ENCODE measurements at places on chromosomes 16 and 17.

DNA sequence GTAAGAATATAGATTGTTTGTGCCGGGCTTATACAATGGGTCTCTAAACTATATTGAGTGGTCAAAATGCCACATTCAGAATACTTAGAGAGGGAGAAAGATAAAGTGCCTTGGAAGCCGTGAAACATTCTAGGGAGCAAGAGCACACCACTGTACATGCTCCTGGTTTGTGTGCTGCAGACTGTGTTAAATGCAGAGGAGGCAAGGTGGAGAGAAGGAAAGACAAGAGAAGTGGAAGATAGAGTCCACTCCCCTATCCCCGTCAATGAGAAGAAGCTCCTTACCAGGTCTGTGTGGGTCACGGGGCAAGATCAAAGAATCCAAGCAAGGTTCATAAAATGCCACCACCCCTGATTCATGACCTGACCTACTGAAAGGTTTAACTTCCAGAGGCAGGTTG lies 267.1 kb upstream of the TBX2 start:
- no peak for DNase-seq

DNA sequence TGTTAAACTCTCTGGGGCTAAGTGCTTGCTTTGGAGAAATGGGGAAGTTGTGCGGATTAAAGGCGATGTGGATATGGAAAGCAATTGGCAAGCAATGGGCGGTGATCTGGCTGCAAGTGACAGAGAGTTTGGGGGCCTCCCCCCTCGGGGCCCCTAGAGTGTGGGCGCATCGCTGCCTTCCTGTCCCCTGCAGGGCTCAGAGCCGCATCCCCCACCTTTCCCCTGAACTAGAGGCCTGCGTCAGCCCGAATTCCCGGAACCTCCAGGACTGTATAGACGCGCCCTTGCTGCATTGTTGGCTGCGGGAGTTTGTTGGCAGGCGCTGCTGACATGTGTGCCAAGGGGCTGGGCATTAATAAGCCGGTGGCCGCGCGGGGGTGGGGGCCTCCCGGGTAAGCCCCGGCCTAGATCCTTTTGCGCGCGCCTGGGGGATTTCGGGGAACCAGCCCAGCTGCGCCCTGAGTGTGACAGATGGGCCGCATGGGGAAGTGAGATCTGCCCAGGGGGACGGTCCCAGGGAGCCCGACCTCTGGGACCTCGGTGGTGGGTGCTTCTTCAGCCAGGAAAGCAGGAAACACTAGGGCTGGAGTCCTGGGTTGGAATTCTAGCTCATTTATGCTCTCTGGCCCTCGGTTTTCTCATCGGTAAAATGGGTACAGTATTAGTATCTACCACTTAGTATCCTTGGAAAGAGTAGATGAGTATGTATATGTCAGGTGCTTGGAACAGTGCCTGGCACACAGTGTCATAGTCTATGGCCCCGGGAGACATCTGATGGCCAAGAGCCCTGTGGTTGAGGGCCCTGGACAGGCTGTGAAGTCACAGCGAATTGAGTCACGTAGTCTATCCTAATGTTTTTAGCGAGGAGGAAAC lies 1.0 kb downstream of the EEF2K start:
- DNase-seq = no peak

DNA sequence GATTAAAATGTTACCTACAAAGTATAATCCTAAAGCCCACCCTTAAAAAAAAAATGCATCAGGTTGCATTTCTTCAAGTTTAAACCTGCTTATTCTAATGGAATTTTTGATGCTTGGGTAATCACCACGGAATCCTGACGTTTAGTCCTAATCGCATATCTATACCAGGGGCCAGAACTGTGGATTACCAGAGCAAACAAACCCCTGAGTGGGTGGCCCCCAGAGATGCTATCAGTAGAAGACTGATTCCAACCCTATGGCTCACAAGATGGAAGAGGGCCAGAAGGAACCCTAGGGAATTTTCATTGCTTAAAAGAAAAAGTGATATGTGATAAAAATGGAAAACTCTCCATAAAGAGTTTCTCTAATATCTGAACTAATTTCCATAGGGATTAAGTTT lies 152.2 kb upstream of the NOG start:
- DNase-seq = no peak

- DNase-seq = no peak
Measured at GRCh38 chr17:29057361-29057760, 14.4 kb downstream of the PIPOX start.

DNA sequence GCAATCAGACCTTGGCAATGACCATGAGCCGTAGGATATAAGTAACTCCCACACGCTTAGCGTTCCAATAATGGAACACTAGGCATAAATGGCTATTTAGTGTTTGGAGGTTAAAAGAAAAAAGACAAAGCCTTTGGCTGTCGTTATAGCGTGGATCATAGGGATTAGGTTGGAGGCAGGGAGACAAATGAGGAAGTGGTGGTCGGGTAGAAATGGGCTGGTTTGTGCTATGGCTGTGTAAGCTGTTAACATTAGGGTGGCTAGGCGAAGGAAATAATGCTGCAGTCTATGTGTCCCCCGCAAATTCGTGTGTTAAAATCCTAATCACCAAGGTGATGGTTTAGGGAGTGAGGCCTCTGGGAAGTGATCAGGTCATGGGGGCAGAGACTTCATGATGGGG lies 120.4 kb upstream of the IRX6 start:
- DNase-seq = no peak

GRCh38 chr17:67417507-67417906 lies 40.4 kb downstream of the PITPNC1 start:
- DNase-seq = no peak

DNA sequence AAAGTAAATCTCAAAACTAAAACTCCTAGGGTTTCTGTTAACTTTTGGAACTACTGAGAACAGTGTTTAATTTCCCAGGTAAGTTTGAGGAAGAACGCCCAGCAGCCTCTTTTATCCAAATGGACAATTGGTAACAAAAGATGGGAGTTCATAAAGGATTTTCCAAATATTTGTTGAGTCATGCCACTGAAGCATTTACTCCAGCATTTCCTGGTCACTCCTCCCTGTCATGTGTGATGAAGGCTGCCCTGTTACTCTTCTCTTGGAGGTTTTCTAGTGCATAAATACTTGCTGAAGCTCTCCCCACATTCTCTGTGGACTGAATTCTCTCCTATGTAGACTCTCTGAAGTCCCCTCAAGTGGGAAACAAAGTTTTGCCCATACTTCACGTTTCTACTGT lies 16.5 kb downstream of the ZNF75A start:
- DNase-seq = no peak

GRCh38 chr16:79476580-79476979 lies 124.0 kb downstream of the MAF start:
- no peak for DNase-seq

DNA sequence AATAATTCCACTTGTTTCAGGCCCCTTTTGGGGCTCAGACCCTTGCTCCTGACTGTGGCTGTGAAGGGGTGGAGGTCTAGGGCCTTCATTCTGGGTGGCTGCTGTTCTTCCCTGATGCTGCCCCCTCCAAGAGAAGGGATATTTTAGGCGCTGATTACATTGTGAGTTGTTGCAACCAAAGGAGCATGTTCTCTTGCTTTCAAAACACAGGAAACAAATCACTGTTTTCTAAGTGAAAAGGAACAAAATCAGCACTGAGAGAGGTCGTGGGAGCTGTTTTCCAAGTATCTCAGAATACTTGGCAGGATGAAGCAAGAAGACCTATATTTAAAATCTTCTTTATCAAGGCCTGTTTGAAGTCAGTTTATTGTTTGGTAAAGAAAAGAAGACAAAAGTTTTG lies 25.3 kb upstream of the SEC14L1 start:
- no peak for DNase-seq

- no peak for DNase-seq
Measured at GRCh38 chr17:50090971-50091917, 3.9 kb upstream of the PDK2 start.

- DNase-seq = no peak
Measured at GRCh38 chr17:76499267-76499667, 2.0 kb downstream of the RHBDF2 start.

- no peak for DNase-seq
Measured at GRCh38 chr17:7640783-7641182, 9.9 kb upstream of the ATP1B2 start.

DNA sequence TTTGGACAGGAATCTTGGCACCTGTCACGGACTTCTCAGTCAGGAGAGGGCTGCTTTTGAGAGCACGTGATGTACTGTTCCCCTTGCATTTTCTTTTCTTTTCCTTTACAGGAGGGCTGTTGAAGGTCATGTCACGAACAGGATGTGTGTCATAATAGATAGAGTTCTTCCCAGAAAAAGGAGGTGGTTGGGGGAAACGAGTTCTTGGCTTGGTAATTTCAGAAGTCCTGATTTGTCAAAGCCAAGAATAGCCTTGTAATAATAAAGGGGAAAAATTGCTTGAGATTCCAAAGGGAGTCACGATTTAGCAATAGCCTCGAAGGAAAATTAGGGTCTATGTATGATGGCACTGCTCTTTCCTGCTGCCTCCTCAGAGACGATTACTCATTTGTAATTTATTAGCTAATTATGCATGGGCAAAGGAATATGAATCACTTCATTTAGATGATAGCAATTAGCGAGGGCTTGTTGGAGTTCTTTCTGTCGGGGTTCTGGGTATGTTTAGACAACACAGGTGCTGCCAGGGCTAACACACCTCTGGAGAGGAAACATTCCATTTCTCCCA lies 277.7 kb upstream of the N4BP1 start:
- no peak for DNase-seq

DNA sequence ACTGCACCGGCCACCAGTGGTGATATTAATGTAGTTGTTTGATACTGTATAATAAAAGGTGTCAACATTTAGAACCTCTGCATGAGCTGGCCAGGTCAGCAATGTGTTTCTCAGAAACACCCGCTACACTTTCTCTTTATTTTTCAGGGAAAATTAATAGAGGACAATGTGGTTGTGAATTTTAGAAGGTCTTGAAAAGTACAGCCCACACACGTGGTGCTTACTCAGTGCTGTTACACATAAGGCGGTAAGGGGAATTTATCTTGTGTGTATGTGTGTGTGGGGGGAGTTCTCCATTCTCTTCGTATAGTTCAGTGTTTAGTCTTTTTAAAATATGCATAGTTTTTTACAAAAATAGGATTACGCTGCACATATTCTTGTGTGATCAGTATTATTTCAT lies 4.4 kb upstream of the ZFP1 start:
- DNase-seq = no peak

GRCh38 chr17:65913326-65913850 lies 278.5 kb downstream of the CEP112 start:
- DNase-seq = no peak

DNA sequence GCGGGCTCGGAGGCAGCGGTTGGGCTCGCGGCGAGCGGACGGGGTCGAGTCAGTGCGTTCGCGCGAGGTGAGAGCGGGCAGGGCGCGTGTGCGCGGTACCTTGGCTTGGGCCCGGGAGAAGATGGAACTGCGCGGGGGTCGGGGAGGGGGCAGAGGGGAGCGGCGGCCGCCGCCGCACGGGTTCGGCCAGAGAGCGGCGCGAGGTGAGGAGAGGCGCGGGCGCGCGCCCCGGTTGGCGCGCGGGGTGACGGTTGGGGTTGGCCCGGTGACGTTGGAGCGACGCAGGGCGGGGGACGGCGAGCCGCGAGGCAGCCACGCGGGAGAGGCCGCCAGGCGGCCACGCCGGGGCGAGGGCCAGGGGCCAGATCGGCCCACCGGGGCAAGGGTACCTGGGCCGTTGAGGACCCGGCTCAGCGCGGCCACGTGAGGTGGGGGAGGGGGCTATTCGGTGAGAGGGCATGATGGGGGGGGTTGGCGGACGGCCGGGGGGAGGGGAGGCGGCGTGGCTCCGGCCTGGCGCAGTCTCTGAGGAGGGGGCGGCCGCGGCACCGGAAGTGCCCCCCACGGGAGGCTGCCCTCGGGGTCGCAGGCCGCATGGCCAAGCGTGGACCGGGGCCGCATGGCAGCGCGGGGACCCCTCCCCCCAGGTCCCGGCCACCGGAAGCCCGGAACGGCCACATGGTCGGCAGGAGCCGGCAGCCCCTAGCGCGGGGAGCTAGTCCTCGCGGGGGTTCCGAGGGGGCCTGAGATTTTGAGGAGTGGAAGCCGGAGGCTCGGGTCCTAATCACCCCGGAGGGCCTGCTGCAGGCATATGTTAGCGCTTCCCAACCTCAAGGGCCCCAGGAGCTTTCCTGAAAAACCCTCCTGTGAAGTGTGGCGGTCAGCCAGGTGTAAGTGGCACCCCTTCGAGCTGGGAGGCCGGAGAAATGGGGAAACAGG lies 527 bp downstream of the EIF5A start:
- no peak for DNase-seq

DNA sequence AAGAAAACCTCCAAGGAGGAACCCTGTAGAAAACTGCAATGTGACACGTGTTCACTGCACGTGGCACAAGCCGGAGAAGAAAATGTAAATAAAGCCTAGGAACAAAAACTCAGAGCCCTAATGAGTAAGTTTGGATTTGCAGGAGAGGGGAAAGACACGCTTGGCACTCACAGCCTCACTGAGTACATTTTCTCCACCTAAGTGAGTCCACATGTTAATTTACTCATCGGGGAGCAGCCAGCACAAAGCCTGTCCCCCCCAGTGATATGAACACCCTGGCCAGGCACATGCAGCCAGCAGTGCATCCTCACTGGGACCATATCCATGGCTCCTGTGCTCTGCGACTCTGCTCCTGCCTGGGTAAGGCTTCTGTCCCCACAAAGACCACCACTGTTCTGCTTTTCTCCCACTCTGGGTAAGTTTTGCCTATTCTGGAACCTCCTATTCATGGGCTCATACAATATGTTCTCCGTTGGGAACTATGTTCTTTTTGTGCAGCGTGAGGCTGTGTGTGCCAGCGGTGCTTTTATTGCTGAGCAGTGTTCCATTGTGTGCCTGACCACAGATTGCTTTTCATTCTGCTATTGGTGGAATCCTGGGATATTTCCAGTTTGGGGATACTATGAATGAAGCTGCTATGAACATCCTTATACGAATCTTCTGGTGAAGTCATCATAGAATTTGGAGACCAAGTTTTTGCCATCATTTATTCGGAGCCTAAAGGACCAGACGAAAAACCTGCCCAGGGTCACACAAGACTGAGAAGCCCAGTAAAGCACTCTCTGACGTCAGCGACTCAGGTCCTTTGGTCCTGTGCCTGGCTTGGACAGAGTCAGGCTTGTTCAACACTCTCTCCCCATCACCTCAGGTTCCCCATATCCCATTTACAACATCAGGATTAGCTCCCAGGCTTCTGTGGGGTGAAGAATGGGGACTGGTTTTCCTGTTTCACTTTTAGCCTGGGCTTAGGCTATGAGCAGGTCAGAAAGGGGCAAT lies 53.3 kb downstream of the RNF112 start:
- DNase-seq = no peak

GRCh38 chr17:3770466-3770865 lies 30.5 kb downstream of the ITGAE start:
- no peak for DNase-seq

- DNase-seq = no peak
Measured at GRCh38 chr16:65415460-65415859, 293.6 kb upstream of the CDH11 start.

DNA sequence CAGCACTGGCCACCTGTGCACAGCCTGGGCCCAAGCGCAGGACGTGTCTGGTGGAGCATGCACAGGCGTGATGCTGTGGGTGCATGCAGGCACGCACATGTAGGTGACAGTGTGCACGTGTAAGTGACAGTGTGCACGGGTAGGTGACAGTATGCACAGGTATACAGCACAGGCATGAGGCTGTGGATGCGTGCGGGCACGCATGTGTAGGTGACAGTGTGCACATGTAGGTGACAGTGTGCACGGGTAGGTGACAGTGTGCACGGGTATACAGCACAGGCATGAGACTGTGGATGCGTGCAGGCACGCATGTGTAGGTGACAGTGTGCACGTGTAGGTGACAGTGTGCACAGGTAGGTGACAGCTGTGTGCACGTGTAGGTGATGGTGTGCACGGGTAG lies 7.9 kb downstream of the RPUSD1 start:
- no peak for DNase-seq
